ENCODE measurements at places on chromosomes 5 and 9. TPM values are rescaled to one million over a fixed set of nuclear protein-coding genes. Genes with fewer than 3 reads are reported as not detected.
A peak's percentile ranks its signal among the peaks of the same experiment; 100 is the strongest.

DNA sequence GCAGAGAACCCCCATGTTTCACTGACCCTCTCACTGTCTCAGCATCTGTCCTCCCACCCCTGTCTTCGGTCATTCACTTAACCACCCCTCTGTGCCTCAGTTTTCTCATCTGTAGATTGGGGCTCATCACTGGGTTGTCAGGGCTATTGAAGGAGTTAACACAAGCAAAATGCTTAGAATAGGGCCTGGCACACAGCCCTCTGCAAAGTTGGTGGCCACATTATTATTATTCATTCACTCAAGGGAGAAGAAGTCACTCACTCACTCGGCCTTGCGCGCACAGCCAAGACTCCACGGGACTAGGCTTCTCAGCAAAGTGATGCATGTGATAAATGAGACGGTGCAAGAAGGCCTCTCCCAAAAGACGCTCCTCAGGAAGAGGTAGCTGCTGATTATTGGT lies 8.0 kb downstream of the PDGFRB start:
- no peak for DNase-seq

GRCh38 chr5:2433086-2433485 lies 318.4 kb downstream of the IRX2 start:
- no peak for DNase-seq

DNA sequence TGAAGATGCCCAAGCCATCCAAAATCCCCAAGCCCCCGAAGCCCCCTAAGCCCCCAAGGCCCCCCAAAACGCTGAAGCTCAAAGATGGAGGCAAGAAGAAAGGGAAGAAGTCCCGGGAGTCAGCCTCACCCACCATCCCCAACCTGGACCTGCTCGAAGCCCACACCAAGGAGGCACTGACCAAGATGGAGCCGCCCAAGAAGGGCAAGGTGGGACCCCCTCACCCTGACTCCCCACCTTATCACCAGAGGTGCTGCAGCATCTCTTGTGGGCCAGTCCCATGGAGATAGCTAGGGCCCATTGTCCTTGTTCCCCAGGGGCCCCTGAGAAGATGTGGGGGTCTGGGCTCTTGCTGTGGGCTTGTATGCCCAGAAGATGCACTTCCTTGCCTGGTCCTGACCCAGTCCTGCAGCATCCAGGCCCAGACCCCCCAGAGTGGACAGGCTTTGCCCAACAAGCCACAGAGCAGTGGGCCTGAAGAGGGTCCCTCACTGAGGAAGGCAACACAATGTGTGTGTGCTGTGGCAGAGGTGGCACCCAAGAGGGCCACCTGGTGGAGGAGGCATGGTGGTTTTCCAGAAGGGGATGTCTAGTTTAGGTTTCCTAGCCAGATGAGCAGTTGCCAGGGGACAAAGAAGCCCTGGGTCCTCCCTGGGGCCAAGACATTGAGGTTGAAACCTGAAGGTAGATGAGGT lies 84.1 kb downstream of the PHF2 start:
- peak; percentile 36 for DNase-seq

DNA sequence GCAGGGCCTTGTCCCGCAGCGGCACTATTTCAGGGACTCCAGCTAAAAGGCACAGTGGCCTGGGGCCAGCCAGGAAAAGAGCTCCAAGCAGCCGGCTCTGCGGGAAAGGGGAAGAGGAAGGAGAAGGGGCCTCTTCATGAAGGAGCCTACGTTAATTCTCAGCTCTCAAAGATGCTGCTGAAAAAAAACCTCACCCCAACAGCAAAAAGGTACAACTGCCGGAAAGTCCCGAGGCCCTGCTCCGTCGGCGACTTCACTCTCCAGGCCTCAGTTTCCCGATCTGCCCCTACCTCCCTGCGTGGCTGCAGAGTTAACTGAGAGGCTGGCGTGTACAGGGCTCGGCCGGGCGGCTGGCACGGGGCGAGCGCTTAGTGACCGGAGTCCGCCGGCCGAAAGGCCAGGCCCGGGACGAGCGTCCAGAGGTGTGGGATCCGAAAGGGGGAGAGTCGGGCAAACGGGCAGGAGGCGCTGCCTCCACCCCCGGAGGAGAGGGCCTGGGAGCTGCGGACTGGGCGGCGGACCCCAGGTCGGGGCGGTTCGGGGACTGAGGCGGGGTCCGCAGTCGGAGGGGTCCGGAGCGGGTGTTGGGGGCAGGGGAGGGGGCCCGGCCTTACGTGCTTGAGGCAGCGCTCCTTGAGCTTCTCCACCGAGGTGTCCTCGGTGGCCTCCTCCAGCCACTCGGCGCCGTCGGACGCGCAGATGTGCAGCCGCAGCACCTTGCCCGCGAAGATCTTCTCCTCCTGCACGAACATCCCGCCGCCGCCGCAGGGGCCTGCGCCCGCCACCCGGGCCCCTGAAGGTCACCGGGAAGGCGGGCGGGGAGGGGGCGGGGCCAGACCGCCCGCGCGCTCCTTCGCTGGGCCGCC lies 529 bp downstream of the UBAC1 start:
- DNase-seq = no peak

- DNase-seq = no peak
Observed at GRCh38 chr5:10645146-10645545, 81.3 kb downstream of the ANKRD33B start.

DNA sequence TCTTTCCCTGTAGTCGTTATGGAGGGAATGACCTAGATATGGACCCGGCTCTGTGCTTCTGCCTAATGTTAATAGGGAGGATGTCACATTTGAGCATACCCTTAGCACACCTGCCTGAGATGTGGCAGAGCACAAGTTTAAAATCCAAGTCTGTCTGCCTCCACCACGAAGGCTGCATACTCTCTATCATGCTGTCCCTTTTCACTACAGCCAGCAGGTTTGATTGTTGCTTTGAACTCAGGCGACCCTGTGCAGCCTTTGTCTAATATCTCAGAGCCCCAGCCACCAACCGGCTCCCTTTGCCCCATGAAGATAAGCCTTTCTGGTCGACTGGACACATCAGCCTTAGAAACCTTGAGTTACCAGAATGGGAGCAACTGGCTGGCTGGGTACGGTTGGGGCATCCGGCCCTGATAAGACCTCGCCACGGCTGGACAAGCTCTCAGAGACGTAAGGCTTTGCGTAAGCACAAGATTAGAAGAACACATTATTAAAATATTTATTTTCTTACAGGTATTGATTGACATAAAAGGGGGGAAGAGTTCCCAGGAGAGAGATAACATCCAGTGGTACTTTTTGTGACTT lies 222.0 kb upstream of the TRIM32 start:
- no peak for DNase-seq

DNA sequence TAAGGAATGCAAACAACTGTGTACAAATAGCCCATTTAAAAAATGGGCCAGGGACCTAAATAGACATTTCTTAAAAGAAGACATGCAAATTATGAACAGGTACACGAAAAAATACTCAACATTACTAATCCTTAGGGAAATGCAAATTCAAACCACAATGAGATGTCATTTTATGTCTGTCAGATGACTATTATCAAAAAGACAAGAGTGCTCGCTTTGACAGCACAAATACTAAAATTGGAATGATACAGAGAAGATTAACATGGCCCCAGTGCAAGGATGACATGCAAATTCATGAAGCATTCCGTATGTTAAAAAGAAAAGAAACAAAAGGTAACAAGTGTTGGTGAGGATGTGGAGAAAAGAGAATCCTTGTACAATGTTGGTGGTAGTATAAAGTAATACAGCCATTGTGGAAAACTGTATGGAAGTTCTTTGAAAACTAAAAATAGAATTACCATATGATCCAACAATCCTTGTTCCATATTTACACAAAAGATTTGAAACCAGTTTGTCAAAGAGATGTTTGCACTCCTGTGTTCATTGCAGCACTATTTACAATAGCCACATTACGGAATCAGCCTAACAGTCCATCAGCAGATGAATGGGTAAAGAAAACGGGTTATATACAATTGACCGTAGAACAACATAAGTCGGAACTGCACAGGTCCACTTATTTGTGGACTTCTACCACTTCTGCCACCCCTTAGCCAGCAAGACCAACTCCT lies 47.2 kb upstream of the PCAT7 start:
- no peak for DNase-seq

GRCh38 chr9:93354451-93354850 lies 97.0 kb upstream of the FAM120A start:
- DNase-seq = no peak

The RGS14 gene
- total RNA-seq = 34.6 TPM

The PARP8 gene
- 5.2 TPM for total RNA-seq

The GARIN3 gene
- total RNA-seq = not detected

The SPATA31E1 gene
- total RNA-seq = not detected

The C5orf52 gene
- total RNA-seq = not detected
